ENCODE measurements at places on chromosomes 4 and X.

- DNase-seq, result no peak
Measured at GRCh38 chr4:122749704-122750454, 17.4 kb downstream of the BBS12 start.

- no peak for DNase-seq
Measured at GRCh38 chr4:39285853-39286252, 80.3 kb downstream of the RFC1 start.

DNA sequence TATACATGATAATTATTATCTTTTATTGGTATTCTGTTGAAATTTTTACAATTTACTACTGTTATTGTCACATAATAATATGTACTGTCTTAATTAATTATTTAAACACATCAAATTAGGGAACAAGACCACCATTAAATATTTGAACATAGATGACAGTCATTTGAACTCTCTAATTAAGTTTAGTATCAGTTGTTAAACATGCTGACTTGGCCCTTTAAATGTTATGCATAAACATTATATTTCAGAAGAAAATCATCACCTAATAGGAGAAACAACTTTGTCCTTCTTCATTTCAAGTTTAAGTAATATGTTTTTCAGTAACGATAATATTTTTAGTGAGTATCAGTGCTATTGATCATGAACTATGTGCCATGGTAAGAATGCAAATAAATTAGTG, 623.5 kb upstream of the GNPDA2 start:
- no peak for DNase-seq

GRCh38 chr4:122701965-122702364, 30.5 kb upstream of the BBS12 start:
- no peak for DNase-seq

- DNase-seq, result no peak
Measured at GRCh38 chr4:19327364-19327763, 924.3 kb upstream of the SLIT2 start.

GRCh38 chr4:1808396-1808795, 15.3 kb downstream of the FGFR3 start:
- DNase-seq, result no peak

- no peak for DNase-seq
Measured at GRCh38 chr4:140071806-140072205, 82.2 kb downstream of the MAML3 start.

- no peak for DNase-seq
Measured at GRCh38 chr4:5366421-5366820, 315.1 kb downstream of the STK32B start.

GRCh38 chr4:37535872-37536271, 150.3 kb downstream of the RELL1 start:
- no peak for DNase-seq

- DNase-seq, result no peak
Measured at GRCh38 chr4:167233685-167234315, 494 bp downstream of the SPOCK3 start.

- no peak for DNase-seq
Measured at GRCh38 chr4:99352602-99353537, at the start of gene ADH1C. TSS of gene ADH1C (minus strand) at chr4:99352746. CDS start at chr4:99352675, 71 bp downstream.

DNA sequence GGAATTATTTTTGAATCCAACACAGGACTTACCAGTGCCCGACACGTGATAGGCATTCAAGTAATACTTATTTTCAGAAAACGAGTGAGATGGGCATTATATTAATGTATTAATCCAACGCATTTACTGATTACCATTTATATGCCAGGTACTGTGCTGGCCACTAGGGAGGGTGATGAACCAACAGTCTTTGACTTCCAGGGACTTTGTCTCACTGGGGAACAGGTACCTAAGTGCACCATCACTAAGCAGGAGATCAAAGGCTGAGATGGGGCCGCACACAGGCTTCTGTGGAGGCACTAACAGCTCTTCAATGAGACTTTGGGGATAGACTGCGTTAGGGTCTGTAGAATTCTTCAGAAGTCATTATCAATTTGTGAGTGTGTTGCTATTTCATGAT, 5.7 kb upstream of the TADA2B start:
- DNase-seq, result no peak

- DNase-seq, result no peak
Measured at GRCh38 chr4:26900765-26901164, 40.1 kb downstream of the STIM2 start.

GRCh38 chrX:13565511-13565910, 3.9 kb upstream of the EGFL6 start:
- DNase-seq, result no peak

GRCh38 chr4:51999250-51999649, 20.9 kb downstream of the LRRC66 start:
- no peak for DNase-seq

DNA sequence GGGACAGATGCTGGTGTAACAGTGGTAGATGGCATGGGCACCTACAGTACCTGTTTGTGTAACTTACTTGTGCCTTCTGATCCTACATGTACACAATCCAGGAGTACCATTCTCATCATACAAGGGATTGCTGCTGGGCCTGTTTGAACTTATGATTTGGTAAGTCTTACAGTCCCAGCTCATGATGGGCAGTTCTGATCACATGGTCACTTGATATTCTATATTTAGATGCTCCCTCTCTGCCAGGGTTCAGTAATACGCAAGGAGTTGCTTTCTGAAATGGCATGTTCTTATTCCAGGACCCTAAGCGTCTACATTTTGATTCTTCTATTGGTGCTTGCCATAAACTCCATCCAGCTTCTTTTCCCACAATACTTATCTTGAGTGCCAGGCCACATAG, 54.4 kb upstream of the ATP6AP2 start:
- no peak for DNase-seq

GRCh38 chrX:132292793-132293192, 73.5 kb upstream of the RAP2C start:
- DNase-seq, result peak; percentile 3

GRCh38 chr4:123748806-123749205, 352.2 kb downstream of the SPRY1 start:
- no peak for DNase-seq

- no peak for DNase-seq
Measured at GRCh38 chrX:152276277-152276676, 137.9 kb upstream of the MAGEA10 start.

DNA sequence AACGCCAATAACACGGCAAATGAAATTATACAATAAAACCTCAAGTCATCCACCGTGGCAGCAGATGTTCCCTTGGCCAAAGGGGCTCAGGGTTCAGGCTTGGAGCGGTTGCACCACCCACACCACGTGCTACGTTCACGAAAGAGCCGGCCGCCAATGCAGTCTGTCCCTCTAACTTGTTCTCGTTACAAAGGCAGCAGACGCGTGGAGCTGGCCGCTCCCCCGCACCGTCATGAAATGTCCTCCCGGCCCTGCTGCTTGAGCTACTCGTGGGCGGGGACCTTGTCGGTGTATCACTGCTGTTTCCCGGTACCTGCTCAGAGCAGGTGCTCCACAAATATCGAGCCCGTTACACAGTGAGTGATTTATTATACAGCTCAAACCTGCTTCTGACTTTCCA, 36.4 kb upstream of the MAN2B2 start:
- DNase-seq, result no peak

DNA sequence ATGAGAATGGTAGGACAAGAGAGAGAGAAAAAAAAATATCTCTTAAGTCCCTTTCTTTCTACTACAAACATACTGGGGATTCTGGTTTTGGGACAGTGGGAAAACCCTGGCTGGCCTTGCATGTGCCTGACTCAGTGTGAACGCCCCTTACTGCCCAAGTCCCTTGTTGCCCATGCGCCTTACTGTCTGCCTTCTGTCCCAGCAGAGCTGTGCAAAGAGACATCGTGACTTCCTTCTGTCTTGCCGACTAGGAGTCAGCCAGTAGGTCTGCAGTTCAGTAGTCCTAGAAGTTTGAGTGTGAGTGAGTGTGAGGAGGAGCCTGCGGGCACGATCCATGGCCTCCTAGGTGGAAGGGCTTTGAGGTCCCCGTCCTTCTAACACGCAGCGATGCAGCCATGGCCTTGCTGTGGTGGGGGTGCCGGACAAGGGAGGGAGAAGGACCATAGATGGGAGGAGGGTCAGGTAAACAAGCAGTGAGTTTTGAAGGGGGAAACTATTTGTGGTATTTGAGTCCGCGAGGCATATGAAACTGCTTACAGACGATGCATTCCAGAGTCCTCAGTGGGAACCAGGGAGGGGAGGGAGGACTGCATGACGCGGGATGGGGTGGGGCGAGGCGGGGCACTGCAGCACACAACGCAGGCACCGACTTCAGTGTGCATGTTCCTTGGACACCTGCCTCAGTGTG, at the start of gene XAGE2:
Gene XAGE2 (plus strand): TSS at position 654 of the 688 bp plus-strand sequence. CDS start 994 bp downstream, outside the sequence.
- no peak for DNase-seq

Measured in NT2/D1 (cell line).